ENCODE measurements at places on chromosomes 13 and 19. TPM values are rescaled to one million over a fixed set of nuclear protein-coding genes. Genes with fewer than 3 reads are reported as not detected.

Gene ZNF699
- 7.8 TPM for total RNA-seq

Gene ZNF829
- total RNA-seq: not detected

Gene STOML3
- total RNA-seq: not detected

Gene SLC17A7
- total RNA-seq: 1.8 TPM

Gene DNAJC15
- 10.8 TPM for total RNA-seq

Gene ETHE1
- total RNA-seq: 64.3 TPM
